ENCODE measurements at places on chromosomes 12 and 14.

DNA sequence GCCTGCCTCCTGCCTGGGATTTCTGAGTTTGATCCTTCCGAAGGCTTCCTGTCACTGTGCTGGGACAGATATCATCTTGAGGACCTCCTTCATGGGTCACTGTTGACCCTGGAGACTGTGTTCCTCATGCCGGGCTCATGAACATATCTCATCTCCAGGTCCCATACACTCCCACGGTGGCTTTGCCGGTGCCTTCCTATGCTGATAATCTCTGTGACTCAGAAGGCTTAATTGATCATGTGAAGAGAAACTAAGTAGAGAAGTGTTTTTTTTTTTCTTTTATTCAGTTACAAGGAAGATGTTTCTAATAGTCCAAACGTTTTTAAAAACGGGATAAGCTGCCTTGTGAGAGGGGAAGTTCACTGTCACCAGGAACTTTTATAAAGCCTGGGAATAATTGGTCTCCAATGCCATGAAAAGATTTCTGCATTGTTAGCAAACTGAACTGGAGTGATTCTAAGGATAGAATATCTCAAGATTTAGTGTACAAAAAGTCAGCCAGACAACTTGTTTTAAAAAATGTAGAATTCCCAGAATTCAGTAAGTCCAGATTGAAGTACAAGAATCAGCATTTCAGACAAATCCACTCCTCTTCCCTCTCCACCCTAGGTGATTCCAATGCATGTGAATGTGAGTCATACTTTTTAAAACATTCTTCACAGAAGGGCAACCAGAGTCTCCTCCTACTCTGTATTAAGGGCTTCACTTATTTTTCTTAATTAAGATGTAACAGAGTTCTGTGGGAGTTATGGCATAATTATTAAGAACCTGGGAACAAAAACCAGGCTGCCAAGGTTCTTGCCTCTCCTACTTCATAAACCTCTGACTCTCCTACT lies 139.8 kb upstream of the LGR5 start:
- DNase-seq, result no peak

DNA sequence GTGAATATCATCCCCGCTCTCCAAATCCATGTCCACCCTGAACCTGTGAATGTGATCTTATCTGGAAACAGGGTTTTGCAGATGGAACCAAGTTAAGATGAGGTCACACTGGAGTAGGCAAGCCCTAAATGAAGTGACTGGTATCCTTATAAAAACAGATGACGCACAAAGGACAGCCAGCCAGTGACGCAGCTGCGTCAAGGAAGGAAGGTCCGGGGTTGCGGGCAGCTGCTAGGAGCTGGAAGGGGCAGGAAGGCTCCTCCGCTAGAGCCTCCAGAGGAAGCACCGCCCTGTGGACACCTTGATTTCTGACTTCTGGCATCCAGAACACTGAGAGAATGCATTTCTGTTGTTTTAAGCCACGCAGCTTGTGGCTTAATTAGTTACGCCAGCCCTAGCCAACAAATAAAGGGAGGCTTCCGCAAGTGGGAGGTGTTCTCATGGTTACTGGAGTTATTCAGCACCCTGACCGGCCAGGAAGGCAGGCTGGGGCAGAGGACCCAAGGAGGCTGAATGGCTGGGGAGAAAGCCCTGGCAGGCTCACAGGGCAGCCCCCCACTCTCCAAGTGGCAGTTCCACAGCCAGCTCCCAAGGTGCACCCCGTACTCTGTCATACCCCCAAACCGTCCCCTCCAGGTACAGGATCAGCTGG lies 127.6 kb upstream of the NCOR2 start:
- no peak for DNase-seq

- DNase-seq, result no peak
These were observed 3.0 kb downstream of the PACS2 start for GRCh38 chr14:105317546-105317945.

DNA sequence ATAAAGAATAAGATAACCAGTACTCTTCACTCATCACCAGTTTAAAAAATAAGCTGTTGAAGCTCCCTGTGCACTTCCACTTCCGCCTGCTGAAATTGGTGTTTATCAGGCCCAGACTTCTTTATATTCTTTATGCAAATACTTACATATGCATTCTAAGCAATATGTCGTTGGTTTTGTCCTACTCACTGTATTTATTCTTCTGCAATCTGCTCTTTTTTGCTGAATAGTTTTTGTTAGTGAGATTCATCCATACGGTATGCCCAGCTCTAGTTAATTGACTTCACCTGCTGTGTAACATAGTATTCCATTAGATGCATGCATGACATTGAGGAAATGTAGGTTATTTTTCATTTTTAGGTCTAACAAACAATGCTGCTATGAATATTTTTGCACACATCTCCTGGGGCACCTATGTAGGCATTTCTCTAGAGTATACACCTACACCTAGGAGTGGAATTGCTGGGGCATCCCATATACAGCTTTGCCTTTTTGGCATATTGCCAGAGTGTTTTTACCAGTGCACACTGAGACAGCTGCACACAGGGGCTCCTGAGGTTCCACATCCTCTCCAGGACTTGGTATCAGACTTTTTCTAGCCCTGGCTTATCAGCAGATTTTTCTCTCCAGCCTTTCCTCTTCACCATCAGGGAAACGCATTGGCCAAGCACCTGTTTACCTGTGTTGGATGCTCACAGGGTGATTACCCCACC lies 1.0 kb upstream of the NRIP2 start:
- no peak for DNase-seq

Measured in H1 (cell line).